Panc1 (cell line): ENCODE measurements at places on chromosomes 7 and 10. TPM values are rescaled to one million over a fixed set of nuclear protein-coding genes. Genes with fewer than 3 reads are reported as not detected.
A peak's percentile ranks its signal among the peaks of the same experiment; 100 is the strongest.

Gene PAX4
- total RNA-seq: not detected

Gene MOSPD3
- 25.0 TPM for total RNA-seq

DNA sequence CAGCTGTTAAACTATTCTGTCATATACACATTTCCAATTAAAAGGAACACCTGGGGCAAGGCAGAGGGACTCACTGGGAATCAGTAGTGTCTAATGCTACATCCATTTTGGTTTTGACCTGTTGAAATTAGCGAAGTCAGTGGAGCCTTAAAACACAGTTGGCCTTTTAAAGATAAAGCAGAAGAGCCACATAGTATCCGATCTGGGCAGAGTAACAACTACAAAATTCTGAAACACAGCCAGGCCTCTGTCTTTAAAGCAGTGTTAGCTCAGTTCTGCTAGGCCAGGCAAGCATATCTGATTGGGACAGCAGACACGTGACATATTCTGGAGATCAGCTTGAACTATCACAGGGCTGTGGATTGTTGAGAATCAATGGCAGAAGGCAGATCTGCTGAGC, 117.5 kb upstream of the WNT16 start:
- no peaks in the 10 kb centered on the region for H3K4me1 ChIP-seq
- no peaks in the 10 kb centered on the region for H3K36me3 ChIP-seq
- H3K27ac ChIP-seq: no peak overlapping the region
- no peak overlapping the region for H3K4me3 ChIP-seq
- H3K27me3 ChIP-seq: no peaks in the 10 kb centered on the region

DNA sequence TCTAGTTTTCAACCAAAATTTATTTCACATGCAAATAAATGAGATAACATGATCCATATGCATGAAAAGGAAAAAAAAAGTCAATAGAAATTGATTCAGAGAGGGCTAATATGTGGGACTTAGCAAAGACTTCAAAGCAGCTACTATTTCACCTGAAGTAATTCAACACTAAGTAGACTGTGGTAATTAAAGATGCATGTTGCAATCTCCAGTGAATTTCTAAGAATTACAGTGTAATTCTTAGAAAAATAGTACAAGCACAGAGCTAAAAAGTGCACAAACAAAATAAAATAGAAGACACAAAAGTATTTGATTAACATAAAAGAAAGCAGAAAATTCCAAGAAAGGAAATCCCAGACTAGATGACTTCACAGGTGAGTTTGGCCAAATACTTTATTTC, 25.7 kb downstream of the GPR22 start:
- no peak overlapping the region for H3K4me3 ChIP-seq
- no peak for DNase-seq
- no peak overlapping the region for H3K27ac ChIP-seq
- no peaks in the 10 kb centered on the region for H3K4me1 ChIP-seq
- H3K36me3 ChIP-seq: no peaks in the 10 kb centered on the region

DNA sequence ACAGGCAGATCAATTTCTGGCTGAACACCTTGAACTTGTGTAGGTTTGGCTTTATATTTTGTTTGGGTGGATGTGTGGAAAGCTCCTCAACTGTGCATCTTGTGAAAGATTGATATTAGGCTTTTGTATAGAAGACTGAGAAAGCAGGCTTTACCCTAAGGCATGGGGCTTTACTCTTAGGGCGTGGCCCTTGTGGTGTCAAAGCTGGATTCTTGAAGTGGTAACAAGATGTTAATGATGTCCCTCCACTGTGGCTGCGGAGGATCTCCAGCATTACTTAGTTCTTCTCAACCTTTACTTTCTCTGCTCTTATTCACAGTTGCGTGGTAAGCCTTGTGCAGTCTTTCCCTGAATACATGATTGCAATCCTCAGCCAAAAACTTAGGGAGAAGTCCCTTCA, 54.1 kb upstream of the HECTD2 start:
- no peak overlapping the region for H3K27ac ChIP-seq
- no peaks in the 10 kb centered on the region for H3K36me3 ChIP-seq
- no peaks in the 10 kb centered on the region for H3K4me1 ChIP-seq
- no peak overlapping the region for H3K4me3 ChIP-seq
- peaks cover 14% of the 10 kb centered on the region for H3K27me3 ChIP-seq

GRCh38 chr10:118742782-118743181, 12.0 kb downstream of the CACUL1 start:
- H3K4me3 ChIP-seq: no peak overlapping the region
- H3K27ac ChIP-seq: peak overlapping the region; percentile 3; the same call in 1 of the 2 replicates
- no peak for DNase-seq

DNA sequence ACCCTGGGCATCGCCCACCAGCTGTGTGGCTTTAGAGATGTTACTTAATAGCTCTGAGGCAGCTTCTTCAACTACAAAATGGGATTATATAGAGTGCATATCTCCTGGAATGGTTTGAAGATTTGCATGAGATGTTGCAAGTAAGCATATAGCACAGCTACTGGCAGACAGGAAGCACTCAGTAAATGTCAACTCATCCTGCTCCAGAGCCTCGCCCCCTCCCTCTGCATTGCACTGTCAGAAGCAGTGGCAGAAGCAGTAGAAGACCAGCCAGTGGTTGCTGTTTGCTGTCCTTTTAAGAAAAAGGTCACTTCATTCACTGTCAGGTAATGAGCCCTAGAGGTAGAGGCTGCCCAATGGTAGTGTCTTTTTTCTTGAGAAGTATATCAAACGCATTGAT, 180.0 kb upstream of the GHITM start:
- peaks cover 3% of the 10 kb centered on the region; the same call in 1 of the 2 replicates for H3K27me3 ChIP-seq
- no peaks in the 10 kb centered on the region for H3K36me3 ChIP-seq
- no peaks in the 10 kb centered on the region for H3K4me1 ChIP-seq
- no peak for DNase-seq

DNA sequence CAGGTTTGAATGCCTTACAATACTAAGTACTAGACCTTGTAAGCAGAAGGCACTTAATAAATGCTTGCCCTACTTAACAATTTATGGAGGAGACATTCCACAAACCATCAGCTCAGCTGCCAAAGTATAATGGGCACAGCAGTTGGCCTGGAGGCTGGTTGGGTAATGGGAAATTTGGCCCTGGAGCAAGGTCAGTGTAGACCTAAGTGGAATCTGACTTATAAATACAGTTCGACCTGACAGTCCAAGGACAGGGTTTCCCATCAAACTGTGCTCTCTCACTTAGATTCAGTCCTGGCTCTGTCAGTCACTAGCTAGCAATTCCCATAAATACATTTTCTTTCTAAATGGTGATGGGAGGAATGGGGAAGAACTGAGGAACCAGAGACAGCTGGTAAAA, 62.6 kb upstream of the ABCB4 start:
- no peaks in the 10 kb centered on the region for H3K4me1 ChIP-seq
- H3K27me3 ChIP-seq: no peaks in the 10 kb centered on the region
- H3K4me3 ChIP-seq: no peak overlapping the region
- no peak for DNase-seq
- no peaks in the 10 kb centered on the region for H3K36me3 ChIP-seq

- H3K4me3 ChIP-seq: no peak overlapping the region
- no peaks in the 10 kb centered on the region for H3K4me1 ChIP-seq
- H3K27me3 ChIP-seq: no peaks in the 10 kb centered on the region
- peaks cover 45% of the 10 kb centered on the region for H3K36me3 ChIP-seq
- DNase-seq: no peak
Observed at GRCh38 chr10:68787813-68788212, 39.5 kb upstream of the STOX1 start.

- no peak for DNase-seq
- H3K36me3 ChIP-seq: no peaks in the 10 kb centered on the region
- H3K27ac ChIP-seq: no peak overlapping the region
- no peaks in the 10 kb centered on the region for H3K27me3 ChIP-seq
- H3K4me1 ChIP-seq: no peaks in the 10 kb centered on the region
- H3K4me3 ChIP-seq: no peak overlapping the region
Observed at GRCh38 chr10:118108194-118109026, 61.7 kb upstream of the RAB11FIP2 start.

DNA sequence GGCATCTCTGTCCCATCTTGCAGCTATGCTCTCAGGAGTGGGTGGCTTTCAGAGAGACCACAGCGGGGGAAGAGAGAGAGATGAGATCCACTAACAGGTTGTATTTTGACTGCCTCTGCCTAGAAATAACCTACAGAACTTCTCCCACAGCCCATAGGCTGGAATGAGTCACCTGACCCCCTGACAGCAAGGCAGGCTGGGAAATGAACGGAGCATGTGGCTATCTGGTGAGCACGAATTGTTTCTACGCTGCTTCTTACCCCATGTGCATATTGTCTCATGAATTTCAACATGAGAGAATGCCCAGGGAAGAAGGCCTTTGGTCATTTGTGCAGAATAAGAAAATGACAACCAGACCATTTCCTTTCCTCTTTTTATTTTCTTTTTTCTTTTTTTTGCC, 151.3 kb downstream of the SNX10 start:
- H3K27ac ChIP-seq: no peak overlapping the region
- no peak for DNase-seq
- H3K27me3 ChIP-seq: peaks cover 8% of the 10 kb centered on the region; the same call in 1 of the 2 replicates
- H3K4me3 ChIP-seq: no peak overlapping the region
- no peaks in the 10 kb centered on the region for H3K36me3 ChIP-seq
- no peaks in the 10 kb centered on the region for H3K4me1 ChIP-seq

Gene UCN3
- not detected for total RNA-seq

DNA sequence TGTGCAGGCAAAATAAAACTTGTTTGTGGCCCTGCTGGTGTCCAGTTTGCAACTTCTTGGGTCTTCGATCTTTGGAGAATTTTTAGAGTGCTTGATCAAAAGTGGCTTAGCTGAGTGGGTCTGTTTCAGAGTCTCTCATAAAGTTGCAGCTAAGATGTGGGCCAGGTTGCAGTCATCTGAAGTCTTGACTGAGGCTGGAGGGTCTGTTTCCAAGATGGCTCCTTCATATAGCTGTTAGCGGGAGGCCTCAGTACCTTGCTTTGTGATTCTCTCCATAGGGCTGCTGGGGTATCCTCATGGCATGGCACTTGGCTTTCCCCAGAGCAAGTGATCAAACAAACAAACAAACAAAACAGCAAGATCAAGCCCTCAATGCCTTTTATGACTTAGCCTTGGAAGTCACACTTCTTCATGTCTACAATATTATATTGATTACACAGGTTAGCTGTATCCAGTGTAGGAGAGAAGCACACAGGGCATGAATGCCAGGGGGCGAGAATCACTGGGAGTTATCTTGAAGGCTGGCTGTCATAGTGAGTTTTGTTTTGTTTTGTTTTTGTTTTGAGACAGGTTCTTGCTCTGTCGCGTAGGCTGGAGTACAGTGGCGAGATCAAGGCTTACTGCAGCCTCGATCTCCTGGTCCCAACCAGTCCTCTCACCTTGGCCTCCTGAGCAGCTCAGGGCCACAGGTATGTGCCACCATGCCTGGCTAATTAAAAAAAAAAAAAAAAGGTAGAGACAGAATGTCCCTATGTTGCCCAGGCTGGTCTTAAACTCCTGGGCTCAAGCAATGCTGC, 10.2 kb downstream of the CYP26A1 start:
- no peak overlapping the region for H3K27ac ChIP-seq
- H3K4me1 ChIP-seq: no peaks in the 10 kb centered on the region
- DNase-seq: no peak
- no peak overlapping the region for H3K4me3 ChIP-seq
- no peaks in the 10 kb centered on the region for H3K27me3 ChIP-seq

DNA sequence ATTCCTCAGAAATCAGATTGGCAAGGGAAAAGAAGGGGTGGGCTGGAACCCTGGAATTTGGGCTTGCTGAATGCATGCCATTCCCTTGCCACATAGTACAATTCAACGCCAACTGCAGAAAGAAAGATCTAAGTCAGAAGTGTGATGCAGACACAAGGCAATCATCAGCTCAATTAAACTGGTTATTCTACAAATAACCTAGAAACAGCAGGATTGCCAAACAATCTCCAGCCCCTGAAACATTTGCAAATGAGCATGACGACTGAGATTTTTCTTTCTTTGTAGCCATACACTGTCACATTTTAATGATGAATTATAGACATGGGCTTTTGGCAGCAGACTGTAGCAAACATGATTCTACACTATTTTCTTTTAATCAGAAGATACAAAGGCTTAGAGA, 16.5 kb upstream of the CREB5 start:
- H3K27me3 ChIP-seq: peaks cover 13% of the 10 kb centered on the region; the same call in 1 of the 2 replicates
- no peaks in the 10 kb centered on the region for H3K4me1 ChIP-seq
- no peak overlapping the region for H3K27ac ChIP-seq
- H3K4me3 ChIP-seq: no peak overlapping the region

Gene SEC31B
- total RNA-seq: 17.8 TPM

Gene ANKRD7
- total RNA-seq: 1.0 TPM

- H3K36me3 ChIP-seq: no peaks in the 10 kb centered on the region
- H3K27me3 ChIP-seq: no peaks in the 10 kb centered on the region
- no peak overlapping the region for H3K4me3 ChIP-seq
- no peaks in the 10 kb centered on the region for H3K4me1 ChIP-seq
Observed at GRCh38 chr7:48042216-48042615, 6.9 kb downstream of the C7orf57 start.

DNA sequence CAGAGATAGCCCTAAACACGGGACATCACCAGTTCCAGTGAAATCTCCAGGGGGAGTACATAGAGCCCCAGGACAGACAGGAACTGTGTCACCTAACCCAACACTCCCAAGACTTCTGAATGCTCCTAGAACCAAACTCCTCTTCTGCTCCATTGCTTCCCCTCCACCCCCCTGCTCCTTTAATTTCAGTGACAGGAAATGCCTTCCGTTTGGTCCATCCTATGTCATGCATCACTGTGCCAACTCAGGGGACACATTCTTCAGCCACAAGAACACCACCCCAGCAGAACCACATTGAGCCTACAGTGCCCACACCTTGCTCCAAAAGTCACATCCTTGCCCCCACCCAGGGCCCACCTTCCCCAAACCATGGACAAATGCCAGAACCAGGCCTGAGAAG, 100.5 kb downstream of the KCNMA1 start:
- H3K4me3 ChIP-seq: no peak overlapping the region
- H3K4me1 ChIP-seq: peaks cover 35% of the 10 kb centered on the region
- peak overlapping the region; percentile 5; the same call in 1 of the 2 replicates for H3K27ac ChIP-seq
- no peaks in the 10 kb centered on the region for H3K36me3 ChIP-seq
- DNase-seq: no peak

DNA sequence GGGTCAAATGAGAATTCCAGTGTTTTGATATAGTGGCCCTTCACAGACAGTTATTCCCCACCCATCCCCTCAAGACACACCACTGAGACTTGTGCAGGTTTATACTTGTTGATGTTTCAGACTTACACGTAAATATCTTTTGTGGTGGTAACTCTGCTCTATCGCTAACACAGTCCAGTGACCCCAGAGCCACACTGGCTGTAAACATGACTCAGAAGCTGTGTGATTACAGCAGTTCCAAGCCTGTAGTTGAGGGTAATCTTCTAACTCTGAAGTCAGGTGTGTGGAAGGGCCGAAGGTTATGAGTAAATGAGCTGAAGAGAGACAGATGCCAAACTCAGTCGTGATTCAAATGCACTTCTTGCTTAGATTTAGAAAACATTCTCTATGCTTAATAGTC, 19.4 kb downstream of the NOBOX start:
- no peaks in the 10 kb centered on the region for H3K27me3 ChIP-seq
- no peaks in the 10 kb centered on the region for H3K36me3 ChIP-seq
- H3K27ac ChIP-seq: peak overlapping the region; percentile 60
- H3K4me1 ChIP-seq: peaks cover 19% of the 10 kb centered on the region
- DNase-seq: no peak

Gene SH2D4B
- 0.10 TPM for total RNA-seq
